ENCODE measurements at places on chromosomes 5 and 9.

- no peak for DNase-seq
Observed at GRCh38 chr5:152864991-152865390, 459.9 kb upstream of the NMUR2 start.

- no peak for DNase-seq
Observed at GRCh38 chr5:157740229-157740610, 3.3 kb upstream of the LSM11 start.

GRCh38 chr5:82259172-82259800, 18.9 kb downstream of the RPS23 start:
- DNase-seq: no peak

GRCh38 chr5:69078921-69079540, 14.8 kb upstream of the SLC30A5 start:
- no peak for DNase-seq

DNA sequence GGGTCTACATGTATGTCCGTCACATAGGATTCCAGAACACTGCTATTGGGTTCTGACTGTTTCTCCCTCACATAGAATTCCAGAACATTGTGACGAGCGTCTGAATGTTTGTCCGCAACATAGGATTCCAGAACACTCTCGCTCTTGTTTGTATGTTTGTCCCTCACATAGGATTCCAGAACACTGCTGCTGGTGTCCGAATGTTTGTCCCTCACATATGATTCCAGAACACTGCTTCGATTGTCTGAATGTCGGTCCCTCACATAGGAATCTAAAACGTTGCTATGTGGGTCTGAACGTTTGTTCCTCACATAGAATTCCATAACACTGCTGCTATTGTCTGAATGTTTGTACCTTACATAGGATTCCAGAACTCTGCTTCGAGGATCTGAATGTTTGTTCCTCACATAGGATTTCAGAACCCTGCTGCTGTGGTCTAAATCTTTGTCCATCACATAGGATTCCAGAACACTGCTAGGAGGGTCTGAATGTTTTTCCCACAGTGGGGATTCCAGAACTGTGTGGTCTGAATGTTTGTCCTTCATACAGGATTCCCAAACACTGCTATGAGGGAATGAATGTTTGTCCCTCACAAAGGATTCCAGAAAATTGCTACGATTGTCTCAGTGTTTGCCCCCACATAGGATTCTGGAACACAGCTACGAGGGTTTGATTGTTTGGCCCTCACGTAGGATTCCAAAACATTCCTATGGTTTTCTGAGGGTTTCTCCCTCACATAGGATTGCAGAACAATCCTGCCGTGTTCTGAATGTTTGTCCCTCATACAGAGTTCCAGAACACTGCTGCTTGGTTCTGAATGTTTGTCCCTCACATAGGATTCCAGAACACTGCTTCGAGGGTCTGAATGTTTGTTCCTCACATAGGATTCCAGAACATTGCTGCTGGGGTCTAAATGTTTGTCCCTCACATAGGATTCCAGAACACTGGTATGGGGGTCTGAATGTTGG, 220.5 kb downstream of the FOXD4L6 start:
- no peak for DNase-seq

DNA sequence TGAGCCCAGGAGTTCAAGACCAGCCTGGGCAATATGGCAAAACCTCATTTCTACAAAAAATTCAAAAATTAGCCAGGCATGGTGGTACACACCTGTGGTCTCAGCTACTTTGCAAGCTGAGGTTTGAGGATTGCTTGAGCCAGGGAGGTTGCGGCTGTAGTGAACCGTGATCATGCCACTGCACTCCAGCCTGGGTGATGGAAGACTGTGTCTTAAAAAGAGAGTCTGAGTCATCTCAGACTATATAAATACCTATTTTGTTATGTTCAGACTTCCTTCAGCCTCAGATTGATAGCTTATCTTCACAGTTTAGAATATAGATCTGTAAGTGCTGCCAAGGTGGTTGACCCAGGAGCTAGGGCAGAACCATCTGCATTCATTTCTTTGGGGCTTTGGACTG, 1.6 kb upstream of the PAIP2 start:
- DNase-seq: no peak

- DNase-seq: no peak
Observed at GRCh38 chr5:75668445-75668844, 48.8 kb downstream of the POC5 start.

- DNase-seq: no peak
Observed at GRCh38 chr5:37212096-37212495, 37.1 kb downstream of the CPLANE1 start.

DNA sequence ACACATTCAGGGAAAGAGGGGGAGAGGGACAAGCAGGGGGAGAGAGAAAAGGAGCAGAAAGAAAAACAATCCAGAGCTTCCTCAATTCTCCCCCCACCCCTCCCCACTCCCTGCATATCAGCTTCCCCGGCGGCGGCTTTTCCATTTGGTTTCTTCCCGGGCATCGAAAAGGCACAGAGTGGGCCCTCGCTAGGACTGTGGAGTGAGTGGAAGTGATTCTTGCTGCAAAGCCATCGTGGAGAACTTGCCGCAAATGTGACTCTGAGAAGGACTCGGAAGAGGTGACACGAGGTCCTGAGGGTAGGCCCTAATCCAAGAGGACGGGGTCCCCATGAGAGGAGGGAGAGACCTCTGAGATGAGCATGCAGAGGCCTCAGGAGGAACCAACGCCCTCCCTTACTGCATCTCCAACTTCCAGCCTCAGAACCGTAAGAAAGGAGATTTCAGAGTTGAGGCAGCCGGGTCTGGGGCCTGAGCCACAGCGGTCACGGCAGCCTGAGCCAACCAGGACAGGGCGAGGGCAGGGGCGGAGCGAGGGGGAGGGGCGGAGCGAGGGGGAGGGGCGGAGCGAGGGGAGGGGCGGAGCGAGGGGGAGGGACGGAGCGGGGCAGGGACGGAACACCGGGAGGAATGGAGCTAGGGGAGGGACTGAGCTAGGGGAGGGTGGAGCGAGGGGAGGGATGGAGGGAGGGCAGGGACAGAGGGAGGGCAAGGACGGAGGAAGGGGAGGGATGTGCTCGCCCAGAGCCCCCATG, 21.2 kb upstream of the SARDH start:
- no peak for DNase-seq

- DNase-seq: no peak
Observed at GRCh38 chr5:149210968-149211490, 60.6 kb upstream of the AFAP1L1 start.

- DNase-seq: no peak
Observed at GRCh38 chr5:142048272-142048671, 35.4 kb upstream of the GNPDA1 start.

GRCh38 chr9:127915325-127915752, 1.5 kb downstream of the ST6GALNAC4 start:
- no peak for DNase-seq

DNA sequence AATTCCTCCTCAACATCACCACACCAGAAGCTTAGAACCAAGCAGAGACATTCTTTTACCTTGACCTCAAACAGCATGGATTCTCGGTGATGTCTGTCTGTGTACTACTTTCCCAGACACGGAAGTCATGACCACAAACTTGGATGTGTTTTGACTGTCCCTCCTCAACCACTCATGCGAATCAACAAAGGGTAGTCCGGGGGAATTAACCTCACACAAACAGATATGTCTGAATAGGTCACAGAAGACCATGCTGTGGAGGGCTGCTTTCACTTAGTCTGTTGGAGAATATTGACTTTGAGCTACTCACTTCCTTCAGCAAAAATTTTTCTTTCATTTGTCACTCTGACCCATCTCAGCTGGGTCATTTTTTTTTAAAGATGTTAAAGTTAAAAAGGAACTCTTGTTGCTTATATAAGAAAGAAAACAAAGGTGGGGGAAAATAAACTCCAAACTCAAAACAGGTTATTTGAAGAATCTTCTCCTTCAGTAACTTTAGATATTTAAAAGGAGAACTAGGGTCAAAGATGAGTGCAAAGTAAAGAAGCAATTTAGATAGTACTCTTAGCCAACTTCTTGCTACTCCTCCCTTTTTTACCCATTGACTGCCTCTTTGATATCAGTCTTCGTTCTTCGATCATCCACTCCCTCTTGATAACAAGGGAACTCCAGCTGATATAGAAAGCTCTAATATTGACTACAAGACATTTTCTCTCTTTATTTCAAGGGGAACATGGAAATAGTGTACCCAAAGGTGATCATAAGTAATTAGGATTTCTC, 343.4 kb upstream of the CDH6 start:
- DNase-seq: no peak

DNA sequence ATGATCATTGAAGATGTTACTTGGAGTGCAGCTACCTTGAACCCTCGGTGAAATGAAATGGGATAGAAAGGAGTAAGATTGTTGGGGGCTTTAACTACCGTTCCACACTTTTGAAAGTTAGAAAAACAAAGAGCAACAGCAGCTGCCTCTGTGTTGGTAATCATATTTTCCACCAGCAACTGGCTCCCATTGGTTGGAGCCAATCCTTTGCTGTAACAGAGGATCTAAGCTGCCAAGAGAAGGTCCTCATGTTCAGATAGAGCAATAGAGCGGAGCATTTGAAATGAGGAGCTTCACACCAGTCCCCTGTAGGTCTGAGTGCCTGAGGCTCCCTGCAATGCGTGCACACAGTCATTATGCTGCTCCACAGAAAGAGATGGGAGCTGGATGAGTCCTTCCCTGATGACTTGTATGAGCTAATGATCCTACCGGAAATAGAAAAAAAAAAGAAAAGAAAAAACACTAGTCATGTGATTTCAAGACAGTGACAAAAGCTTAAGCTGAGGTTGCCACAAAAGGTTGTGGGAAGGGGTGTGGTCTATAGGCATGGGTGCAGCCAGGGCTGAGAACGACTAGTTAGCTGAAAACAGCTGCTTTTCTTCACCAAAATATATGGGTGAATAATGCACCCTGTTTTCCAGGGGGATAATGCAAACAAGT, 300.7 kb downstream of the MLLT3 start:
- no peak for DNase-seq

DNA sequence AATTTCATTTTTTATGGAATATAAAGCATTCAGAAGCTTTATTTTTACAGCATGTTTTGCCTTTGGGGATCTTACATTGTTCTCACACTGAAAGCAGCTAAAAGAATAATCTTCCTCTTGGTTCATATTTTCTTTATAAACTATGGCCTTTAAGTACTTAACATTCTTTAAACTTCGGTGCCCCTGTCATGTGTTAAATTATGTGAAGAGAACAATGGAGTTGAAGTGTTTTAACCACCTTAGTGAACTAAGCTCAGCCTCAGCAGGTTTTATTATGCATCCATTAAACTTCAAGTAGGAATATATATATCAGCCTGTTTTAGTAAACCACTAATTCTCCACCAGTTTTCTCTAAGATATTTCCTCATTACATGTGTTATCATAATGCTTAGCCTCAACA, 371.4 kb upstream of the CDH18 start:
- DNase-seq: no peak

DNA sequence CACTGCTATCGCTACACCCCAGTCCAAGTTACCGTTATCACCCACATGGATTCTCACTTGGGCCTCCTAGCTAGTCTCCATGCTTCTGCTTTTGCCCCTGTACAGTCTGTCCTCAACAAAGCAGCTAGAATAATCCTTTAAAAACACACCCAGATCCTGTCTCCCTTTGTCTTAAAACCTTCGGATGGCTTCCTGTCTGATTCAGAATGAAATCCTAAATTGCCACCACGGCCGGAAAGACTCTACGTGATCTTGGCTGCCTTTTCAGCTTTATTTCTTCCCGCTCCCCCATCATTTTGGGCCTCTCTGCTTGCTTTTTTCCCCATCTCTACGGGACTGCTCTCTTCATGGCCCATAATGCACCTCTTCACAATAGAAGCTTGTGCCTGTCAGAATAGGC, 33.4 kb downstream of the GDNF start:
- DNase-seq: no peak

DNA sequence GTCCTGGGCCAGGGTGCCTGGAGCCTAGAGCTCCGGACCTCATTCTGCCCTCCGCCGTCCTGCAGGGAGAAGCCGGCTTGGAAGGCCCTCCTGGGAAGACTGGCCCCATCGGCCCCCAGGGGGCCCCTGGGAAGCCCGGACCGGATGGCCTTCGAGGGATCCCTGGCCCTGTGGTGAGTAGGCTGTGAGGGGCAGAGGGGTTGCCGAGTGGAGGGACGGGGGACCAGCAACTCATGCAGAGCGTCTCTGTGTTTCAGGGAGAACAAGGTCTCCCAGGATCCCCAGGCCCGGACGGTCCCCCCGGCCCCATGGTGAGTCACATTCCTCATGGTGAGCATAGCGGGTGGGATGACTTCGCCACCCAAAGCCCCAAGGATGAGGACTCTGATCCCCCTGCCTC, 62.0 kb upstream of the FCN2 start:
- no peak for DNase-seq

DNA sequence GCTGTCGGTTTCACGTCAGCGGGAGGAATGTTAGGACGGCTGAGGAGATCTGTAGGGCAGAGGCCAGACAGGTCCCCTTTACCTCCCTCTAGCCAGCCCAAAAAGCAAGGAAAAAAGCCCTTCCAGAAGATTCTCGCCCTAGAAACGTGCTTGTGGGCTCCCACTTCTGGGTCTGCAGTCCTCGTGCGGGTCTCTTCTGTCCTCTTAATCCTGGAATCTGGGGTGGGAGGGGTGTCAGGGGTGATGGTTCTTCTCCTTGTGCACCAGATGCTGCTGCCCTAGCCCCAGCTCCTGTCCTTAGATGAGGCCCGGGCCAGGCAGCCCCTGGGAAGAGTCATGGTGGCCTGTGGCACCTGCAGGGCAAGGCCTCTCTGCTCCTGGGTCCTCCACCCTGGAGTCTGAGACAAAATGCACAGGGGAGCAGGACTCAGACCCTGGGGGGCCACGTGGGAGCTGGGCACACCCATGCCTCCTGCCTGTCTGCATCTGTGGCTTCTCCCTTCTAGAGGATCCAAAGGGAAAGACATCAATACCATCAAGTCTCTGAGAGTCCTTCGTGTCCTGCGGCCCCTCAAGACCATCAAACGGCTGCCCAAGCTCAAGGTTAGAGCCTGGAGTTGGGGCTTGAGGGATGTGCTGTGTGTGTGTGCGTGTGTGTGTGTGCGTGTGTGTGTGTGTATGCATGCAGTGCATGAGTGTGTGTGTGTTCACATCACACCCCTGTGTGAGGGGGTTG, 174.2 kb downstream of the CACNA1B start:
- no peak for DNase-seq

- no peak for DNase-seq
Observed at GRCh38 chr9:96117398-96118080, 184.4 kb downstream of the HSD17B3 start.

GRCh38 chr5:58056546-58056945, 403.3 kb downstream of the PLK2 start:
- no peak for DNase-seq

GRCh38 chr5:111432883-111433536, 79.3 kb downstream of the STARD4 start:
- DNase-seq: no peak

GRCh38 chr9:127545196-127546124, 66.6 kb upstream of the STXBP1 start:
- DNase-seq: no peak
